ENCODE measurements at places on chromosomes 3 and 15. TPM values are rescaled to one million over a fixed set of nuclear protein-coding genes. Genes with fewer than 3 reads are reported as not detected.

RBP2 gene
- not detected for polyA plus RNA-seq

MESP1 gene
- 1.2 TPM for polyA plus RNA-seq

WNT7A gene
- not detected for polyA plus RNA-seq

DUOX1 gene
- 0.22 TPM for polyA plus RNA-seq

NDN gene
- 0.56 TPM for polyA plus RNA-seq

SCG5 gene
- not detected for polyA plus RNA-seq

GRCh38 chr3:53350652-53351051 is 3.3 kb upstream of the DCP1A start:
- H3K4me1 ChIP-seq, result peaks cover 49% of the 10 kb centered on the region
- H3K36me3 ChIP-seq, result no peaks in the 10 kb centered on the region
- H3K27ac ChIP-seq, result peak overlapping the region; percentile 40
- no peak overlapping the region for H3K4me3 ChIP-seq

DNA sequence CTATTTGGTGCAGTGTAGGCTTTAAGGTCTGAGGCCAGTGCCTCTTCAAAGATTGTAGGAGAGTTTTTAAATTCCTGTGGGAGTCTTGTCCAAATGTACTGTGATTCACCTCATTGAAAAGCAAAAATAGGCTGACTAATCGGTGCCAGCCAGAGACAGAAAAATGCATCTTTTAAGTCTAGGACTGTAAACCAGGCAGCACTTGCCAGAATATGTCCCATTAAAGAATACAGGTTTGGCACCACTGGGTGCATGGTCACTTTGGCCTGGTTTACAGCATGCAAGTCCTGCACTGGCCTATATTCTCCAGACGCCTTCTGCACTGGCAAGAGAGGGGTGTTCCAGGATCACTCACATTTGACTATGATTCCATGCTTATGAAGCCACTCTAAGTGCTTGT is 20.3 kb upstream of the NOX5 start:
- no peaks in the 10 kb centered on the region for H3K36me3 ChIP-seq
- H3K4me3 ChIP-seq, result no peak overlapping the region
- no peak for DNase-seq
- no peak overlapping the region for H3K27ac ChIP-seq
- no peaks in the 10 kb centered on the region for H3K4me1 ChIP-seq

GRCh38 chr3:157131861-157132260 is 28.1 kb downstream of the CCNL1 start:
- no peaks in the 10 kb centered on the region for H3K27me3 ChIP-seq
- H3K4me3 ChIP-seq, result no peak overlapping the region
- DNase-seq, result no peak
- H3K4me1 ChIP-seq, result peaks cover 10% of the 10 kb centered on the region

DNA sequence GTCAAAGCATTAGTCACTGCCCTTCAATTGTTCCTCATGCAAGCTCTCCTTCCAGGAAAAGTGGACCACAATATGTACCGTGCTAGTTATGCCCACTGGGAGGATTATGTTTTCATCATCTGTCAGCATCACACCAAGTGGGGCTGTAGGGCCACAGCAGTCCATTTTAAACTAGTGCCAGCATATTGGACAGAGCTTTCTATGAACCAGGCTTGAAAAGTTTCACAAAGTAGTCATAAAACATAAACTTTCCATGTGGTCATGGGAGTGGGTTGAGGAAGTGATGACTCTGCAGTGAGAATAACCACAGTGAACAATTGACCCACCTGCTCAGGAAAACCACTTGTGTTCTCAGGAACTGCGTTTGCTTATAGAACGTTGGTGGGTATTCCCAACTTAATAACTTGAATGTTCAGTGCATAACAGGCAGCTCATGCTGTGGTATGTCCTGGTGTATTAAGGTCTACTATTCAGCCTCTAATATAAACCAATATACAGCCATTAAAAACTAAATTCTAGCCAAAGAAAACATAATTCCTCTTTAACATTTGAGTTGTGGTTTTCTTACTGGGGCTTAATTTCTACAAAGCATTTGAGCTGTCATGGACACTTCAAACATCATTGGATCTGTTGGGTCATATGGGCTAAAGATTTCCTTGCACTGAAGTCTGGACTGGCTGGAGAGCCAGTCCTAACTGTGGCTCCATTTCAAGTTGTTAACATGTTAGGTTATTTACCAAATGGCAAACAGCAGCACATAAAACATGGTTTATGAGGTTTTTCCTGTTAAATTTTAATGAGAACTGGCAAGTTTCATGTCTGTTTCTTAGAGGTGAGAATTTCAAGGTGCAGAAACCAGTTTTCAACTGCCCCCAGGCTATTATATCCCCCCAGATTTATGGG is 274.1 kb downstream of the OTOL1 start:
- H3K4me1 ChIP-seq, result no peaks in the 10 kb centered on the region
- DNase-seq, result no peak
- no peaks in the 10 kb centered on the region for H3K27me3 ChIP-seq
- H3K27ac ChIP-seq, result no peak overlapping the region
- H3K4me3 ChIP-seq, result no peak overlapping the region

DNA sequence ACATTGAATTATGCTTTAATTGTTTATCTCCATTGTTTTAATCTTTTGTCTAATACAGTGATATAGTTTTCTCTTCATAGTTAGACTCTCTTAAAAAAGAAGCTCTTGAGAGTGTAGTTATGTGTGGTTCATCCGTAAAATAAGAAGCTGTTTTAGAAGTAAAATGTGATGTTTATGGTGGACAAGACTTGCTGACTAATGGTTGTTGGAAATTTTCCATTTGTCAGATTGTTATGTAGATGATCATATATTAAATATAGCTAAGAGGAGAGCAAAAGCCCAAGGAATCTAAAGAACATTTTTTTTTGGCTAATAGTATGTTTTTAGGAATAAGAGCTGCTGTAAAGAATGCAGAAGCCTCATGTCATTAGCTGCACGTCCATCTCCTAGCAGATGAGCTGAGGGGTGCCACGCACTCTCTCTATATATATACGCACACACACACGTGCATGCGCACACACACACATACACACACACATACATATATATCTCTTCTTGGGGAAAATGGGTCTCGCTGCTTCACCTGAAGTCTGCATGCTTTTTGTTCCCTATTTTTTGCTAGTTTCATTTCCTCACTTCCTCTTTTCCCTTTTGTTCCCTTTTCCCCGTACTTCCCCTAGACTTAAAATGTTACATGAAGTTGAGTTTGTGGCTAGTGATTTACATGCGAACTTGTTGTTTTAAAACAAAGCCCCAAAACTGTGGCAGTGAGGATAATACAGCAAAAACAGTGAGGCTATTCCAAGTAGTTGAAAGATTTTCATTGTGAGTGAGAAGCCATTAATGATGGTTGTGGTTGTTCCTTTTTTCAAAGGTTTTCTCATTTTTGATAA is 107.8 kb downstream of the MBNL1 start:
- peaks cover 29% of the 10 kb centered on the region for H3K36me3 ChIP-seq
- peaks cover 67% of the 10 kb centered on the region for H3K4me1 ChIP-seq
- H3K27ac ChIP-seq, result peak overlapping the region; percentile 82

DNA sequence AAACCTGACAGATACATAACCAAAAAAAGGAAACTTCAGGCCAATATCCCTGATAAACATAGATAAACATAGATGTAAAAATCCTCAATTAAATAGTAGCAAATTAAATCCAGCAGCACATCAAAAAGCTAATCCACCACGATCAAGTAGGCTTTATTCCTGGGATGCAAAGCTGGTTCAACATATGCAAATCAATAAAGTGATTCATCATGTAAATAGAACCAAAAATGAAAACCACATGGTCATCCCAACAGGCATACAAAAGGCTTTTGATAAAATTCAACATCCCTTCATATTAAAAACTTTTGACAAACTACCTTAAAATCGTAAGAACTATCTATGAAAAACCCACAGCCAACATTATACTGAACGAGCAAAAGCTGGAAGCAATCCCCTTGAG is 882.2 kb downstream of the NTRK3 start:
- no peaks in the 10 kb centered on the region for H3K36me3 ChIP-seq
- no peaks in the 10 kb centered on the region for H3K4me1 ChIP-seq
- DNase-seq, result no peak
- H3K27ac ChIP-seq, result no peak overlapping the region

DNA sequence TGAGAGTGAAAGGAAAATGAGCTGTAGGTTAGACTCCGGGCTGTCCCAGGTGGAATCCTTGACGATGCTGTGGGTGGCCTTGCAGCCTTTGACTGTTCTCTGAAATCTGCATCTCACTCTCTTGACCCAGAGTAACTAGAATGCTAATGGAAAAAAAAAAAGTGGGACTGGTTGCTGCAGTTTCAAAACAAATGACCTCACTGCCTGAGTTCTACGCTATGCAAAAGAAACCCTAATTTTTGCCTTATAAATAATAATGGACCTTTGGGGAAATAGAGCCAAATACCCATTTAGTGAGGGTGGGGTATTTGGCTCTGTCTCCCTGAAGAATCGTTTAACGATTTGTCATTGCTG is 309.7 kb upstream of the C2CD4B start:
- DNase-seq, result no peak
- no peaks in the 10 kb centered on the region for H3K27me3 ChIP-seq
- no peaks in the 10 kb centered on the region for H3K36me3 ChIP-seq
- H3K4me3 ChIP-seq, result no peak overlapping the region
- H3K27ac ChIP-seq, result no peak overlapping the region

- no peak overlapping the region for H3K27ac ChIP-seq
- DNase-seq, result peak; percentile 65
- no peak overlapping the region for H3K4me3 ChIP-seq
- H3K36me3 ChIP-seq, result peaks cover 14% of the 10 kb centered on the region
- no peaks in the 10 kb centered on the region for H3K27me3 ChIP-seq
- peaks cover 72% of the 10 kb centered on the region for H3K4me1 ChIP-seq
These were observed 3.4 kb downstream of the PIGB start for GRCh38 chr15:55322467-55322866.

DNA sequence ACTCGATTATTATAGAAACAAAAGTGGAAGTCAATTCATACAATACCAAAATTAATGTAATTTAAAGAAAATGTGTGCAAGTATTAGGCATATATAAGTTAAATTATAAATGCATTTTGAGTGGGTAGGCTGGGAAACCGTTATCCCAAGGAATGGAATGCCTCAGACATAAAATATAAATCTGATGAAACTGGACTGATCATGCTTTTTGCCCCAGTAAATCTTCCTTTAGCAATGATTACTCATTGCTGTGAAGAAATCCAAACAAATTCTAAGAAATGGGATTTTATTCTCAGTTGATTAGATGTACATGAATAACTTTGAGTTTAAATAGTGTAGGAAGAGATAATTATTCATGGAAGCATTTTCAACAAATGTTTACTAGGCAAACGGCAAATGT is 185.5 kb upstream of the KCNMB2 start:
- H3K27ac ChIP-seq, result no peak overlapping the region
- no peaks in the 10 kb centered on the region for H3K27me3 ChIP-seq
- H3K36me3 ChIP-seq, result no peaks in the 10 kb centered on the region
- no peak for DNase-seq
- no peak overlapping the region for H3K4me3 ChIP-seq

DNA sequence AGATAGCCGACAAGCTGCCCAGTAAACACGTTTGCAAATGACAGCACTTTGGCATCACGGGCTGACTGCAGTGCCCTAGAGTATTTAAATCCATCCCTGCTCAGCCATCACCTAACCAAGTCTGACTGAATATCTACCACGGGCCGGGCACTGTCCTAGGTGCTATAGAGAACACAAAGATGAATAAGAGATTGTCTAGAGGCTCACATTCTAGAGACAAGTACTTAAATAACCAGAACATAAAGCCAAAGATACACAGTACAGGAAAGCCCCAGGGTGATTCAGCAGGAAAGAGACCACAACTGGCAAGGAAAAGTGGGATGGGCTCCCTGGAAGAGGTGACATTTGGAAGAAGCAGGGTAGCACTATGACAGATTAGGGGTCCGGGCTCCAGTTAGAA is 103.5 kb downstream of the MYLK start:
- H3K4me3 ChIP-seq, result no peak overlapping the region
- H3K27me3 ChIP-seq, result no peaks in the 10 kb centered on the region
- H3K36me3 ChIP-seq, result no peaks in the 10 kb centered on the region
- no peak overlapping the region for H3K27ac ChIP-seq
- no peaks in the 10 kb centered on the region for H3K4me1 ChIP-seq
- DNase-seq, result no peak

- DNase-seq, result peak; percentile 11
- no peaks in the 10 kb centered on the region for H3K4me1 ChIP-seq
- H3K27me3 ChIP-seq, result no peaks in the 10 kb centered on the region
- no peak overlapping the region for H3K27ac ChIP-seq
- peaks cover 68% of the 10 kb centered on the region for H3K36me3 ChIP-seq
These were observed 20.3 kb downstream of the FAM98B start for GRCh38 chr15:38474155-38474757.

GRCh38 chr3:43862992-43863805 is 172.5 kb downstream of the ABHD5 start:
- H3K27ac ChIP-seq, result no peak overlapping the region
- no peaks in the 10 kb centered on the region for H3K27me3 ChIP-seq
- no peaks in the 10 kb centered on the region for H3K36me3 ChIP-seq
- H3K4me1 ChIP-seq, result no peaks in the 10 kb centered on the region

DNA sequence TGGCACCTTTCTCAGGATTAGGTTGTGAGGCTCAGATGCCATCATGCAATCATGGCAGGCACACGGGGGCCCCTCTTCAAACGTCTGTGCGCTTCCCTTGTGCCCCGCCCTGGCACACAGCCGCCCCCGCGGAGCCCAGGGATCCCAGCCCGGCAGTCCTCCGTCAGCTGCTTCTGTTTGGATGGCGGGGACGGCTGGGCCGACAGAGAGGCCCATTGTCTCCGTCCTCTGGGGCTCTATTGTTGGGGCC is 849 bp upstream of the HDAC11 start:
- peak overlapping the region; percentile 60 for H3K27ac ChIP-seq
- no peak for DNase-seq
- peaks cover 4% of the 10 kb centered on the region for H3K36me3 ChIP-seq

DNA sequence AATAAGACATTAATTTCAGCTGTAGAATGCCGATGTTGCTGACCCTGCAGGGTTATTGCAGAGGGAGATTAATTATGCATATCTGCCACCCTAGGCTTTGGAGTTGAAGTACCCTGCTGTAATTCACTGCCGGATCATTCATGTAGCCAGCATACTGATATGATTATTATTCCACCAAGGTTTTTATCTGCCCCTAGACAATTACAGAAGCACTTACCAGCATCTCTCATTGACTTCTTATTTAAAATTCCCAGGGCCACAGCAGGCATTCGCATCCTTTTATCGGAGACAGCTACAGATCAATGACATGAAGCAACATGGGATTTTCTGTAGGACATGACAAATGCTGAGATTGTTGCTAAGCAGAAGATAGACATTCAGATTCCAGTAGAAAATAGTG is 31.3 kb downstream of the IL1RAP start:
- DNase-seq, result no peak
- no peaks in the 10 kb centered on the region for H3K36me3 ChIP-seq
- no peak overlapping the region for H3K4me3 ChIP-seq
- no peaks in the 10 kb centered on the region for H3K27me3 ChIP-seq

- no peak overlapping the region for H3K27ac ChIP-seq
- H3K4me1 ChIP-seq, result peaks cover 8% of the 10 kb centered on the region
- no peak overlapping the region for H3K4me3 ChIP-seq
- H3K27me3 ChIP-seq, result no peaks in the 10 kb centered on the region
- no peaks in the 10 kb centered on the region for H3K36me3 ChIP-seq
These were observed 178.3 kb downstream of the UACA start for GRCh38 chr15:70584838-70585706.

All from CD14-positive monocyte (primary cell).